ENCODE measurements at places on chromosomes 1 and 21.

DNA sequence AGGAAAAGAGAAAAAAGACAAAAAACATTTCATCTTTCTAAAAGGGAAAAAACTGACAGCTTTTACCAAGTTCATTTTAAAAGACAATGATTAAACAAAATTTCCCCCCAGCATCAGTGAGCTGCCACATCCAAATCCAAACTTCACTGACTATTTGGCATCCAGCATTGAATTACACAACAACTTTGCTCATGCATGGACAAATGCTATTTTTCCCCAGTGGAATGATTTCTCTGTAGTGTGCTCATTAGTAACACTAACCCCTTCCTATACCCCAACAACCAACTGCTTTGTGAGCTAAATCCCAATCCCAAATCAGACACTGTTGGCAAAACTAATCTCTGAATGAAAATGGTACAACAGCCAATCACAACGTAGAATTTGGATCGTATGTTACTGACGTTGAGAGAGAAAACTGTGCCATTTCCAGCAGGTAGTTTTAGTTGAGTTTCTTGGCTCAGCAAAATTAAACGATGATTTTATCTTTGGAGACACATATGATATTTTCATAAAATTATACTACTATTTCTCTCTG is 37.9 kb downstream of the PIK3R3 start:
- no peak for DNase-seq

DNA sequence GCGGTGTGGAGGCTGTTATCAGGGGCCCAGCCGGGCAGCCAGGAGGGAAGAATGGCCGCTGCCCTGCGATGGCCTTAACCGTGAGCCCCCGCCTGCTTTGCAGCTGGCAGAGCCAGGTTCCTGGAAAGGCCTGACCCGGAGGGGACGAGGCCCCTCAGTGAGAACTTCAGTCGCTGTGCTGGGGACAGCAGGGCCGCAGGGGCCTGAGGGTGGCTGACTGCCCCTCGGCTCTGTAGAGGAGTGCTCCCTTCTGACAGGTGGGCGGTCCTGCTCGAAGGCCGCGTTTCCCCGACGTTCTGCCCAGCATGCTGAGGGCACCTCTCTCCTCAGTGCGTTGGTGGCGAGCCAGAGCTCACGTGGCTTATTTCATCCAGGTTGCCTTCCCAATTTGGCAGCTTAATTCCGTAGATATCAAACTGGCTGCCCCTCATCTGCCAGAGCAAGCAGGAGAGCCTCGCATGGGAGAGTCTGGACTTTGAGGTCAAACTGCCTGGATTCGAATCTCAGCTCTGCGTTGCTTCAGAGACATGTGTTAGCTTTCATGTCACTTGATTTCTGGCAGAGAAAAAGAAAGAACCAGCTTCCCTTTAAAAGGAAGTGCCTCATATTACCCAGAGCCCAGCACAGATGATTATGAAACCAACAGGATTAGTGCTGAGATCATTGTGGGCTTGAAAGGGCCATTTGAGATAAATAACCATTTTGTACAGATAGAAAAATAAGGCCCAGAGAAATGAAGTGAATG is 239.8 kb downstream of the SDCCAG8 start:
- no peak for DNase-seq

DNA sequence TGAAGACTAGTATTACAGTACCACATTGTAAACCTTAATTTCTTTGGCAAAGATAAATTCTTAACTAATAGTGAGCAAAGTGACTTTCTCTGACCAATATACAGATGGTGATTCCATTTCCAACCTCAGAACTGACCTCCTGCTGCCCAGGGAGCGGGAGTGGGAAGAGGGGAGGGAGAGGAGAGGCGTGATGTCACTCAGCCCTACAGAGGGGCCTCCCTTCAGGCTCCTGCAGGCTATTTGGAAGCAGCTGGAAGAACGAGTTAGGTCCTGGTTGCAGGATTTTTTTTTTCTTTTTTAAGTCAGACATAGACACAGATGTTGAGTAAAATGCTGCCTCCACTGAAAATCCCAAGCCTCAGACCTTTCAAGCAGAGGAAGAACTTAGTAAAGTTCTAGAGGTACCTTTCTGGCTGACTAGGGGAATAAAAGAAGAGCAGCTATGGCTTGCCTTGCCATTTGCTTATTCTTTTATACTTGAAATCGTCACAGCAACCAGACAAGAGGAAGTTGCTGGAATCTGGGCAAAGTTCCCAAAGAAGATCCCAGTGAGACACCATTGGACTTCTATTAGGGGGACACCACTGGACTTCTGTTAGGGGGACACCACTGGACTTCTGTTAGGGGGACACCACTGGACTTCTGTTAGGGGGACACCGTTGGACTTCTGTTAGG is 54.5 kb downstream of the EXO1 start:
- DNase-seq: no peak

- no peak for DNase-seq
These were observed 179.3 kb downstream of the NR5A2 start for GRCh38 chr1:200206761-200207160.

DNA sequence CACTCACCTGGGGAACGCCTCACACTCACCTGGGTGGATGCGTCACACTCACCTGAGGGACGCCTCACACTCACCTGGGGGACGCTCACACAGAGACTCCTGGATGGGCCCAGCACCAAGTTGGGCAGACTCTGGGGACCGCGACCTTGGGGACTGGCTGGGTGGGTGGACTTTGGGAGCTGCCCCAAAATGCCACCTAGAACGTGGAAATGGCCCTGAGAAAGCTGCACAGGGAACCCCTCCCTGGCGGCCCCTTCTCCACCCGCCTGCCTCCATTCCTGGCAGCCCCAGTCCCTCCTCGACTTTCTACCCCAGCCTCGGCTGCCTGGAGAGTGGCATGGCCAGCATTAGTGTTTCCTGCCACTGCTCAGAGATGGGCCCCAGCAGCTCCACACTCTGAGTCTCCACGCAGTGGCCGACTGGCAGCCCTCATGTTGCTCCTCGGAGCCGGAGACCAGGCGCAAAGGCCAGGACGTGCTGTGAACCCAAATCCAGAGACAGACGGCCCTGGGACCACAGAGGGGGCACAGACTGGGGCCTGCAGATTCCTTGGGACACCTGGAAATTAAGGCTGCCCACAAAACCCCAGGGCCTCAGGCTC is 46.5 kb upstream of the ACTRT2 start:
- no peak for DNase-seq

GRCh38 chr1:170678027-170678600 is 14.2 kb downstream of the PRRX1 start:
- no peak for DNase-seq

GRCh38 chr1:204837440-204838084 is 33.1 kb upstream of the NFASC start:
- DNase-seq: no peak

DNA sequence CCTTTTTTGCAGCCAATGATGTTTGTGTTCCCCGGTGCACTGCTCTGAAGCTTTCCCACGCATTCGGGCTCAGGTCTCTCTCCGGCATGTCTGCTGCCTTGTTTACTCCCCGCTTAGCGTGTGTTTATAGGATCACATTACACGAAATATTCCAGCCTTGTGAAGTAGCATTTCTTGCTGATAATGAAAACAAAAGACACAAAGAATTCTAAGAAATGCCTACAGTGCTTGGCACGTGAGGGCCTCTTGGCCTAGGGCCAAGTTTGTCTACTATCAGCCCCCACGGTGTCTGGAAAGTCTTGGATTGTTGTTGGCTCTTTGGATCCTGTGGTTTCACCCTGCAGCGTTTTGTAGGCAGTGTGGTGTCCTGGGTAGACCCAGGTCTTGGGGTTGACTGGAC is 11.2 kb upstream of the GSTM4 start:
- no peak for DNase-seq

DNA sequence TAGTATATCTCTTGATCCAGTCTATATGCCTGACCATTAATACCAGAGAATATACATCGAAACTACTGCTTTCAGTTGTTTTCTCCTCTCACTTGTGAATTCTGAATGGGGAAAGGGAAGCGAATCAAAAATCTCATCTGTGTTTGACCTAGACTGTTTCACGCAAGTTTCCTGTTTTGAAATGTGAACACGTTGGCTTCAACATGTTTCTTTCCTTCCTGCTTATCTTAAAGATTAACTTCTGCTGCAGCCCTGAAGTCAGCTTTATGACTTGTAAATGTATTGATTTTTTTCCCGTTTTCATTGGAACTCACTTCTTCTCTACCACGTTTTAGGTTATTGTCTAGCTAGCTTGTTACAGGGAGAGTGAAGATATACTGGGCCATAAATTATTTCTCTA is 49.9 kb downstream of the SNX27 start:
- no peak for DNase-seq

GRCh38 chr1:77889671-77890070 is 1.2 kb downstream of the NEXN start:
- DNase-seq: no peak

DNA sequence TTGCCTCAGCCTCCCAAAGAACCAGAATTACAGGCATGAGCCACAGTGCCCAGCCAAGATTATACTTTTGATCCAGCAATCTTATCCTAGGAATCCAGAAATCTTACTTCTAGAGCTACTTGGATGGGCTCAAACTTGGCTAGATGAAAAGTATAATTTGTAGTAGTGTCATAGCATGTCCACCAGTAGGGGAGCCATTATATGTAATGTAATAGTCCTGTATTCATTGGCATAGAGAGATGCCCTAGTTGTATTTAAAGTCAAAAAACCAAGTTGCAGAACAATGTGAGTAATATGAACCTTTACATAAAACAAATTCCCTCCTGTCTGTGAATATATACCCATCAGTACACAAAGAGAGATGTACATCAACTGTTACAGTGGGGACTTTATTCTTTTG is 83.9 kb downstream of the NOS1AP start:
- DNase-seq: no peak

DNA sequence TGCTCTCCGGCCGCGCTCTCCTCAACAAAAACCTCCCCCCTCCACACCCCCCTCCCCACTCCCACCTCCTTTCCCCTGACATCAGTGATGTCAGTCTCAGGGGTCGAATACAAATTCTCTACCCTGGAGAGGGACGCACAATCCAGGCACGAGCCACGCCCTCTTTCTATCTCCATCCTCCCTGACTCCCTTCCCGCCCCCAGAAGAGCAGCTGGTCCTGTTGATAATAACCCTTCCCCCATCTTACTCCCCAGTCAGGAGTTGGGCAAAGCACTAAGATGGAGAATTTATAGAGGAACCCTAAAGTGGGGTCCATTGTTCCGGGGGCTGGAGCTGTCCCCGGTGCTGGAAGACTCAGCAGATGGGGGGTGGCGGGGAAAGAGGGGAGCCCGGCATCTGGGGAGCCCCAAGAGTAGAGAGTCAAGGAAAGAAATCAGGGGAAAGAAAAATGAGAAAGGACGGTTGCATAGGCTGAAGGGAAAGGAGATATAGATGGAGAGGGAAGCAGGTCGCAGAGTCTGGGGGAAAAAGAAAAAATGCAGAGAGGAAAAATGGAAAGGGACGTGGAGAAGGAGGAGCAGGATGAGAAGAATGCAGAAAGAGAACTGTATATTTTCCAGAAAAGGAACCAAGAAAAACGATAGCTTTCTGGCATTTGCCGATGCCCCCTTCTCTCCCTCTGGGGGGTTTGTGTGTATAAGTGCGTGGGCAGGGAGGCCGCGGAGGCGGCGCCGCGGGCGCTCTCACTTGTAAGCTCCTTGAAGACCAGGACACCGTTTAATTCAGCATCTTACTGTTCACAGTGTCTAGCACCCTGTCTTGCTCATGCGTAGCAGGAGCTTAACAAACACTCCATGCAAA is at the start of gene CELF3:
Gene CELF3, minus strand, starts transcription at position 33 of the 861 bp plus-strand sequence. CDS start 783 bp downstream, outside the sequence.
- no peak for DNase-seq

DNA sequence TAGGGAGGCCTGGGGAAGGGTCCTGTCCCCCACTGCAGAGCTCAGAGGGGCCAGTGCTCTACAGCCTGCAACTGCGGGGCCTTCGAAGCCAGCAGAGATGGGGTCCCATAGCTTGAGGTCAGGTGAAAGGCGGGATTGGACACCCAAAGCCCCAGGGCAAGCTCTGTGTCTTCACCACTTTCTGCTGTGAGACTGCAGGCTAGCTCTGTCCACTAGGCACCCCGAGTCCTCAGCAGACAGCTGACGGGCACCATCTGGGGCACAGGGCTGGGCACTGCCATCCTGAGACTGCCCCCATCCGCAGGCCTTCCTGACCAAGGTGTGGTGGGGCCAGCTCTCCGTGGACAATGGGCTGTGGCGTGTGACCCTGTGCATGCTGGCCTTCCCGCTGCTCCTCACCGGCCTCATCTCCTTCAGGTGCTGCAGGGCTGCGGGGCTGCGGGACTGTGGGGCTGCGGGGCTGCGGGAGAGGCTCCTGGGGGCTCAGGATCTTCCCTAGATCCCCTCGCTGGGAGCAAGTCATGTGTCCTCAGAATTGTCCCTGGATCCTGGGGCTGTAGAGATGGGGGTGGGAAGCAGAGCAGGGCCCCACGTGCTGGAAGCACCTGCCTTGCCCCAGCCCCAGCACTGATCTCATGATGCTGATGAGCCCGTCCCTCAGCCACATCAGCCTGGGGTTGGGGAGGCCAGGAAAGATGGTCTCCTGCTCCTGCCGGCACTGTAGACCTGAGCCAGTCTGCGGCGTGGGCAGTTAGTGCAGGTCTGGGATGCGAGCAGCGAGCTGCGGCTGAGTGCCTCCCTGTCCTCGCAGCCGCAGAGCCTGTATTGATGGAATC is 46.8 kb downstream of the TRPM2 start:
- no peak for DNase-seq

GRCh38 chr21:27528697-27529096 is 561.8 kb upstream of the ADAMTS5 start:
- no peak for DNase-seq

GRCh38 chr1:98981917-98982513 is 22.6 kb downstream of the PLPPR5 start:
- DNase-seq: no peak

DNA sequence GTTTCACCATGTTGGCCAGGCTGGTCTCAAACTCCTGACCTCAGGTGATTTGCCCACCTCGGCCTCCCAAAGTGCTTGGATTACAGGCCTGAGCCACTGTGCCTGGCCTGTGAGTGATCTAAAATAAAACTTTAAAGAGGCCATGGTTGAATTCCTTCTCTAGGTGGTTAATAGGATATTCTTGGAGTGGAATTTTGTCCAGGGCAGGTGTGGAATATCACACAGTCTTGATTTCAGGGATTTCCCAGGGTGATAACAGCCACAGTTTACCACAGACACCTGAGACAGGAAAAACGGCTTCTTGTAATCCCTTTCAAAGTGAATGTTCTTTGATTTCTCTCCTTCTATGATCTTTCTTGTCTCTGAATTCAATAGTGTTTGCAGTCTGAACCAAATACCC is 32.1 kb upstream of the C1orf21 start:
- no peak for DNase-seq
